ENCODE measurements at places on chromosomes 3 and 15.

DNA sequence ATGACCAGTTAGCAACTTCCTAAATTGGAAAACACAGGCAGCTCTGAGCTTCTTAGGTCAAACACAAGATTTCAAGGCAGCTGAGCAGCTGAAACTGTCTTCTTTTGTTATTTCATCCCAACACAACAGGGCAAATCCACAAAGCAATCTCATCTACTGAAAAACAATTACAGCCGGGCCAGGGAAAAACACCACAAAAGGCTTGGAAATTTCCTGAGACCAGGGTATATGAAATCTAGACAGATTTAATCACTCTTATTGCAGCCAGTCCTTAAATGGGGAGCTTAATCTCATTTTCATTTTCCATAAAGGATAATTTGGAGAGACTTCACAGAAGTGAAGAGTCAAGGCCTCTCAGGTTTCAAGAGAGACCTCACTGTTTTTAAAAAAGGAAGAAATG lies 181.8 kb downstream of the SSR3 start:
- no peak for DNase-seq

- DNase-seq, result no peak
Observed at GRCh38 chr3:139308560-139308959, 35.3 kb upstream of the MRPS22 start.

DNA sequence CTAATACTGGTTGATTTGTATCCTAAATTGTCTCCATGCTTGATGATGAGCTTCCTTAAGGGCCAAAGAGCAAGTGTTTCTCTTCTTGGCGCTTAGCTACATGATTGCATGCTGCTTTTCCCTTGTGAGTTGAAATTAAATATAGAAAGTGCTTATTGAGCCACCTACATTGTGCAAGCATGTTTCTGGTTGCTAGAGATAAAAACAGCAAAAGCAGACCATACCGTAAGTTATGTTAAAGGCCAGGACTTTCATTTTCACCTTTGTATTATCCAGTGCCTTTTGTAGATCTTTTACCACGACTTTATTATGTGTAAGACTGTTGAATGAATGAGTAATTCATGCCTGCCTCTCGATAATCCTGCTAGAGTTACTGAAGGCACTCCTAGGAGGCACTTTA lies 41.9 kb upstream of the CCNB2 start:
- DNase-seq, result no peak

DNA sequence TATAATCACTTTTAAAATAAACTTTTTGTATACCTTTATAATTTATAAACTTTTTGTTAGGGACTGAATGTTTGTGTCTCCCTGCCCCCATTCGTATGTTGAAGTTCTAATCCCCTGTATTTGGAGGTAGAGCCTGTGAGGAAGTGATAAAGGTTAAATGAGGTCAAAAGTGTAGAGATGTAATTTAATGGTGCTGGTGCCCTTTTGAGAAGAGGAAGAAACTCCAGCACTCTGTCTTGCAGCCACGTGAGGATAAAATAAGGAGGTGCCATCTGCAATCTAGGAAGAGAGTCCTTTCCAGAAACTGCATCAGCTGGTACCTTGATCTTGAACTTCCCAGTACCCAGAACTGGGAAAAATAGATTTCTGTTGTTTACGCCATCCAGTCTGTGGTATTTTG lies 106.1 kb upstream of the RGMA start:
- no peak for DNase-seq

GRCh38 chr15:45198337-45199135 lies 10.8 kb upstream of the SHF start:
- DNase-seq, result peak; percentile 93

DNA sequence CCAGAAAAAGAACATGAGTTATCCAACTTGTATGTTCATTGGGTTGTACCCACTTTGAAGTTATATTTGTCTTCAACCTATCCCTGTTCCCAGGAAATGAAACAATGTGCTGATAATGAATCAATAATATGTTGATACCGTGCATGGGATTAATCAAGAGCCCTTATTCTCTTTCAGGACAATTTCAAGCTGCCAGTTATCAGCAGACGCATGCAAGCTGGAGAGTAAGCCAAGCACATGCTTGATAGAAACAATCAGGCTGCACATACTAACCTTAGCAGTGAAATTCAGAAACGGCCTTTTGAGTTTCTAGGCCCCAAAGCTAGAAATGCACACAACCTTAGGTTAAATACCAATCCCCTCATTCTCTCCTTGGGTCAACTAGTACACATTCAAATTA lies 480.4 kb upstream of the AGTR1 start:
- DNase-seq, result no peak

GRCh38 chr3:194990454-194991337 lies 280.3 kb downstream of the XXYLT1 start:
- DNase-seq, result no peak

DNA sequence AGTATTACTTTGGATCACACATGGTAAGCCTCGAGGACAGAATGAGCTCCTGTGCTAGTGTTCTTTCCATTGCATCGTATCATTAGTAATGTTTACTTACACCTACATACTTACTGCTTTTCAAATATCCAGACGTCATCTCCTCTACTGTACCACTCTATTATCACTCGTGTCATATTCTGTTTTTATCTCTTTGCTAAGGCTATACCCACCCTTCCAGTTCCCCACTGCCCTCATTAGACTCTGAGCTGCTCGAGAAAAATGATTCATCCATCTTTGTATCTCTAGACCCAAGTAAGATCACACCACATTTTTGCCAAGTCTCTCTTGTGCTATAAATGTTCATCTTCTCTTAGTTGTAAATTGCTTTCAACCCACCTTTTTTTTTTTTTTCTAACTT lies 245.7 kb downstream of the TIGIT start:
- DNase-seq, result no peak

DNA sequence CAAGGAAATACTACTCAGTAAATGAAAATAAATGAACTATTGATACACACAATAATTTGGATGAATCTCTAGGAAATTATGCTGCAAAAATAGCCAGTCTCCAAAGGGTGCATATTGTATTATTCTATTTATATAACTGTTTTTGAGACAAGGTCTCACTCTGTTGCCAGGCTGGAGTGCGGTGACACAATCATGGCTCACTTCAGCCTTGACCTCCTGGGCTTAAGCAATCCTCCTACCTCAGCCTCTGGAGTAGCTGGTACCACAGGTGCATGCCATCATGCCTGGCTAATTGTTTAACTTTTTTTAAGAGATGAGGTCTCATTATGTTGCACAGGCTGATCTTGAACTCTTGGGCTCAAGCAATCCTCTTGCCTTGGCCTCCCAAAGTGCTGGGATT lies 12.5 kb downstream of the KLHDC8B start:
- no peak for DNase-seq

DNA sequence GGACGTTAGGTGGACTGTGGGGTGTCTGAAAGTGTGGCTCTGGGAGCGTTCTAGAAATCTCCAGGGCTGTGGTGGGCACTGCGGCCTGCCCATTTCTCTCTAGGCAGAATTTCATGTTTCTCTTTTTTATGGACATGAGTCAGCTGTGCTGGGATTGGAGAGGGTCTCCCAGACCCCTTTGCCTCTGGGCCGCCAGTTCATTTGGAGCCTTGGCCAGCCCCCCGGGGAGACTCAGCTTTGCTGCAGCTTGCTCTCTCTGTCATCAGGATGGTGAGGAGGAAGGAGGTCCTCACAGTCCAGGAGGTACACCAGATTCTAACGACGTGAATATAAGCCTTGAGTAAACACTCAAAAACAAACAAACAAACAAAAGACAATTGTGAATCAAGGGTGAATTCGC lies 149.6 kb upstream of the RGMA start:
- DNase-seq, result no peak

- DNase-seq, result no peak
Observed at GRCh38 chr3:180131169-180131568, 94.4 kb upstream of the PEX5L start.

DNA sequence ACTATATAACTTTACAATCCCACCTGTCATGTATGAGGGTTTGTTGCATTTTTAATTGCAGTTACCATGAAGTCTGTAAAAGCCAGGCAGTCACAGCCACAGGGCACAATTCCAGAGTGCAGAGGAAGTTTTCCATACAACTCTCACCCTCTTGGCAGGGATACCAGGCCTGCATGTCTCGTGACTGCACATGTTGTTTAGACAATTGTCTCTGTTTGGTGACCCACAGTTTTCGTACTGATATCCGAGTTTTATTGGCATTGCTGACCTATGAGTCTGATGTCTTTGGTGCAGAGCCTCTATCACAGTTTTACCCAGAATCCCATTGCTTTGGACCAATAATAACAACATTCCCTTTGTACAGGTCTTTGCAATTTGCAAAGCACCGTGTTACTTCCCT lies 24.9 kb upstream of the MYZAP start:
- no peak for DNase-seq

DNA sequence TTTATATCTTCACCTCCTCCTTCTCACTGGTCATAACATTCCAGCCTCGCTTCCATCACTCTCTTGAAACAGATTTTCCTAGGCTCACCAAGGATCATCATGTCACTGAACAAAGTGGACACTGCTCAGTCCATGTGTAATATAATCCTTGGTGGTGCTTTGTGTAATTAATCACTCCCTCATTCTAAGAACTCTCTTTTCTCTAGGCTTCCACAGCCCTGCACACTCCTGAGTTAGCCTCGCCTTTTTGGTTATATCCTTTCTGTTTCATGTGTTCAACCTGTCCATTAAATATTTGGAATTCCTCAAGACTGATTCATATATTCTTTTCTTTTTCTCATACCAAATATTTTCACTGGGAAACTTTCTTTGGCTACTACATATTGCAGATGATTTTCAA lies 440.8 kb downstream of the PYDC2 start:
- no peak for DNase-seq

- no peak for DNase-seq
Observed at GRCh38 chr15:60906146-60906674, 322.9 kb downstream of the RORA start.

DNA sequence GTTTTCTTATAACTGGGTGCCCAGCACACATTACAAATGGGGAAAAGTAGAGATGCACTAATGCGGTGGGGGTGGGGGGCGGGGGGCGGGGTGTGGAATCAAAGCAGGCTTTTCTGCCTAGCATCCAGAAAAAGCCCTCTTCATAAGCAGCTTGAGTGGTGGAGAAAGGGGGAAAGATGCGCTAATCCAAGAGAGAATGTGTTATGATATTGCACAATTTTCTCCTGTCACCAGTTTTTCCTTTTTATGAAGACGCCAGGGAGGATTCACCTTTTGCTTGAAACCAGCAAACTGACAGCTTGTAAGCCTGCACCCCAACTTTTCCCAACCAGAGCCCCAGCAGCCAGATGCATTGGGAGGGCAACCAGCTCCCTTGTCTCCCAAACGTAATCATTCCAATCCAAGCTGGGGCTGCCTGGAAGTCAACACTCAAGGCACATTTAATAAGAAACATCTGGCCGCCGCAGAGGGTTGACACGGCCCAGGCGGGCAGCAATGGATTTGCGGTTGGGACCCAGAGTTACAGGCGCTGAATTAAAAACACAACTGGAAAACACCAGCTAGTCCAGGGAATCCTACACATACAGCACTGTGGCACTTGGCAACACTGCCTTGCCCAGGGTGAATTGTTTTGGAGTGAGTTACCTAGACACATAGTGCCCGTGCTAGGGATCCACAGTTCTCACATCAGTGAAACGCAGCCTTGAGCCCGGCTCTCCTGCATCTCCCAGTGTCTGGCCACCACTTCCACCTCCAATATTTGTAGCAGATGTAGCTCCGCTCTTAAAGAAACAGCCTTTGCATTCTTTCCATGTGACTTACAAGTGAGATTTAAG lies 218.5 kb upstream of the PRICKLE2 start:
- peak; percentile 86 for DNase-seq

DNA sequence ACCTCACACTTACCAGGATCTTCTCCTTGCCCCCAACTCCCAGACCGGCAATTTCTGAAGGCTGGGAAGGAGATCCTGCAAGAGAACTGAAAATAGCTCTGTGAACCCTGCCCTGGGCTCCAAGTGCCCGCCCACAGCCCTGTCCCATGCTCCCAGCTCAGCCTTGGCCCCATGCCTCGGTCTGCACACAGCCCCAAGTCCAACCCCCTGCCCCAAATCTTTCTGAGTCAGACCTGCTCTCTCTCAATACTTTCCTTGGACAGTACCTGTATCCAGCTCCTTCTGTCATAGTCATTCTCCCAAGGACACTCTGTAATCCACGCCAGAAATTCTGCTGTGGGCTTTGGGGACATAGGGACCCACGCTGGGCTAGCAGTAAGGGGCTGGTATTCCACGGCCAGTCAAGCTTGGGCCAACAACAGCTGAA lies 6.3 kb upstream of the SMAD3 start:
- DNase-seq, result no peak

DNA sequence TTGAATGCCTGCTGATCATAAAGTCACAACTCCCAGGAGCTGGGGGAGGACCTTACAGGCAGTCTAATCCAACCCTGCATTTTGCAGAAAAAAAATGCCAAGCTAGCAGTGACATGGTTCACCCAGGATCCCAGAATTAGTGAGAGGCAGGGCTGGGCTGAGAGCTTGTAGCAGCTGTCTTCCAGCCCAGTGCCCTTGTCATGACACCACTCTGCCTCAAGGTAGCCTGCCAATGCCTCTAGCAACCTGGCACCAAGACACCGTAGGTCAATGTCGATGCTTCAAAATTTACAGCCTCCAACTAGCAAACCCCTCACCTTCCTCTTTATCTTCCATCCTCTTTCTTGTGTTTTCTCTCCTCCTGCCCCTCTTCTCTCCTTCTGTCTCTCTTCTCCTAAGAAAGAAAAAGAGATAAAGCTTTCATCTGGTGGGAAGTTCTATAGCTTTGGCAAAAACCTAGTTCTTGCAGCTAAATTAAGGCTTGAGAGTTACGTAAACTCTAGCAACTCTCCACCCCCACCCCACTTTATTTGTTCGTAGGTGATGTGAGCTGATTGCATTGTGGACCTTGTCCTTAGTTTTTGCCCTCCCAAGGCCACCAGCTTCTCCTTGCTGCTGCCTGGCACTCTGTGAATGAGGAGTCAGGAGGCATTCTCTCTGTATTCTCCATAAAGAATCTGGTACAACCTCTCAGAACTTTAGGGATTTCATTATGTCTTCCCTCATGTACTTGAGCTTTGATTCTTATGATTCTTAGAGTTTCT lies 18.3 kb upstream of the BFSP2 start:
- DNase-seq, result no peak

GRCh38 chr15:51053571-51053970 lies 41.1 kb downstream of the TNFAIP8L3 start:
- DNase-seq, result no peak

GRCh38 chr3:160010578-160010977 lies 21.9 kb downstream of the IL12A start:
- no peak for DNase-seq

DNA sequence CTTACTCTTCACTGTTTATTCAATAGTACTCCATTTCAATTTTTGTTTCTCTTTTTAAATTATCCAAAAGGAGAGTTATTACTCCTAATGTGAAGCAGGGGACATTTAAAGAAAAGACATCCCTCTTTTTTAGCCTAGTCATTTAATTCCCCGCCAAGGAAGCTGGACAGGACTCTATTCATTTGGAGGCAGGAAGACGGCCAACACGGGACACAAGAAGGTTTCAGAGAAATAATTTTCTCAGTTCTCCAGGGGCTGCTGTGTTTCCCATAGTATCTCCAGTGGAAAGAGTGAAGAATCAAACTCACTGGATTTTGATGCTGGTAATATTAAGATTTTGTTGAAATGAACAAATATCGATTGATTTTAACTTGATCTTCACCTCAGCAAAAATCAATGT lies 833.7 kb downstream of the ROBO2 start:
- DNase-seq, result no peak

All from GM03348 (cell line).